ENCODE measurements at places on chromosomes 7 and 10.

- no peak for DNase-seq
Measured at GRCh38 chr10:78600740-78601139, 468.0 kb upstream of the ZMIZ1 start.

GRCh38 chr10:606762-607544 lies 82.5 kb downstream of the DIP2C start:
- DNase-seq: no peak

DNA sequence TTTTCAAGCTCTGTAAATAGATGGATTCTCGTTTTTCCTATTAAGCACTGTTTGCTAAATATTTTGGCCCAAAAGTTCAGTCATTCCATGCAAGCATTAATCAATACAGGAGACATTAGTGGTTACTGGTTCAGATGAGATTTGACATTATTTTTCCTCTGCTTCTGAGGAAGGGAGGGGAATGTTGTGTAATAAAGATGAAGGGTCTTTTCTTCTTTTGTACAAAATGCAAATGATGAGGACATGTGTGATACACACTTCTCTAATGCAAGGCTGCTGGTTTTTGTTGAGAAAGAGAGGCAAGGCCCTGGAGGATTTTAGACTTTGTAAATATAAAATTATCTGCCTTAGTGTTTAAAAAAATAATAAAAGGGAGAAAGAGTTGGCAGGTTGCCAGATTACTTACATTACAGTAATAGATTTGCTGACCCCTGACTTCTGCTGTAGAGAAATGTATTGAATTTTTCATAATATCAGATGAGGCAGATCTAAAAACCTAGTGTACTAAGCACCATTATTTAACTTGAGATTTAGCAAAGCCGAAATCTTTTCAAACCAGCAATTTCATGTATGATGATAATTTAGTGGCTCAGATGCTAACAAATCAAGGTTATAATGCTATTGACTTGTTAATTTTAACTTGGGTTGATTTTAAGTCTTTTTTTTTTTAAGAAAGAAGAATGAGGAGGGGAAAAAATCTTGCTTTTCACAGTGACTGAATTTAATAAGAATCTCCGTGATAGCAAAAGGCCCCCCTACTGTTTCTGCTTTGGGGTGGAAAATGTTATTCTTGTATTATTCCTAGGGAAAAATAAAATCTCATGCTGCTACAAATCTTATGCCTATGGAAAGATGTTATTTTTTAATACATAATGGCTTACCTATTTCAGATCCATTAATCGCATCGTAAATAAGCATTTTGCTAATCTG lies 180.1 kb downstream of the ARID5B start:
- no peak for DNase-seq

DNA sequence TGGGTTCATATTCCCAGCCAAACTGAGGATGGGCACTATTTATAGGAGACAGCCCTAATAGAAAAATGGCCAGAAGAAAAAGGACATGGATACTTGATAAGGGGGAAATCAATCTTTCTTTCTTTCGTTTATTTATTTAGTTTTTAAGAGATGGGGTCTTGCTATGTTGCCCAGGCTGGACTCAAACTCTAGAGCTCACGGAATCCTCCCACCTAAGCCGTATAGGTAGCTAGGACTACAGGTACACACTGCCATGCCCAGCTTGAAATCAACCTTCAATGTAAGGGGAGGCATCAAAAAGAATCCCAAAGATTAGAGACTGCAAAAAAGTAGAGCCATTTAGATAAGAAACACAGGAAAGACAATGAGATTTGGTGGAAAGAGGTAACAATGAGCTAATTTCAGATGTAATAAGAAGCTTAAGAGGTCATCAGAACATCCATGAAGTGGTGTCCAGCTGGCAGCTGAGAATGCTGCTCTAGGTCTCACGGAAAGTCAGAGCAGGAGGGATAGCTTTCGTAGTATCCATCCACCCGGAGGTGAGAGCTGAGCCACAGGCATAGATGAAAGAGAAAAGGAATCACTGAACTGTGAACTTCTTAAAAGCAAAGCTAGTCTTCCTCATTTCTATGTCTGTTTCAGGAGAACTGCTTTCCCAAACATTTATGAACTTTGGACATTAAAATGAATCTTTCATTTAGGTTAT lies 10.5 kb upstream of the ABLIM1 start:
- no peak for DNase-seq

DNA sequence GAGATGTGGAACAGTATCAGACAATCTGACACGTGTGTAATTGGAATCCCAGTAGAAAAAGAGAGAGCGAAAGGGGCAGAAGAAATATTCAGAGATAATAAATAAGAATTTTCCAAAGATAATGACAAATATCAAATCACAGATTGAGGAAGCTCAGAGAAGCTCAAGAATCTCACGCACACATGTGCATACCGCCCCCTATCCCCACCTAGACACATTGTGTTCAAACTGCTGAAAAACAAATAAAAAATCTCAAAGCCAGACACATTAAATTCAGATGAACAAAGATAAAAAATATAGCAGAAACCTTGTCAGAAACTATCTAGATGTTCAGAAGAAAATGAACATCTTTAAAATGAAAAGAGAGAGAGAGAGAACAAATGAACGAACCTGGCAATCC lies 17.2 kb downstream of the SFR1 start:
- no peak for DNase-seq

DNA sequence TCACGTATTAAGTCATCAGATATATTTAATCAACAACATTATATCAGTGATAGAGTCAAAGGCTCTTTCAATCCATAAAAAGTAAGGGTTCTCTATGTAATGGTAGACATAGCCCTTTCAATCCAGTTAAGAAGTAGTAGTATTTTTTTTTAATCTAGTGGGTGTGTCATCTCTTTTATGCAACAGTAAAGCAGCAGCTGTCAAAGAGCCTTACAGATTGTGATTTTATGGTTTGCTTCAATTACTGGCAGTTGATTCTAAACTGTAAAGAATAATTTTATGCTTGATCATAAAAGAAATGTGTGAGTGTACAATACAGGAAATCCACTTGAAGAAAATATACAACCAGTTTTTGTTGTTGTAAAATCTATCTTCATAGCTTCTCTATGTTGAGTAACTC lies 902.6 kb upstream of the MBL2 start:
- no peak for DNase-seq

- DNase-seq: no peak
Measured at GRCh38 chr7:158085741-158086695, 501.6 kb downstream of the PTPRN2 start.

DNA sequence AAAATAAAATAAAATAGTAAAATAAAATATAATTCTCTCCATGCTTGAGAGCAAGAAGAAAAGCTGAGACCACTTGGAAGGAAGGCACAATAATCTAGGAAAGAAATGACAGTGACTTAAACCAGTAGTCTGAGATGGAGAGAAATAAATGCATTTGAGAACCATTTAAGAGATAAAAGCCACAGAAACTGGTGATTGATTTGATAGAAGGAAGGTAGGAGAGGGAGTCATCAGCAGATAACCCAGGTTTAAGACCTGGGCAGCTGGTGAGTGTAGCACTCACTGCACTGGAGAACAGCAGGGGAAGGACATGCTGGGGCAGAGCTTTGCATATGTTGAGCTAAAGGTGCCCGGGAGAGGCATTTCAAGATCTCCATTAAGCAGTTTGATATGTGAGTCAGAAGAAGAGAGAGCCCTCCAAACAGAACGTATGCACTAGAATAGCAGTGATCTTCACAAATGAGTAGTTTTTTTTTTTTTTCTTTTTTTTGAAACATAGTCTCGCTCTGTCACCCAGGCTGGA lies 268.0 kb downstream of the DYNC1I1 start:
- DNase-seq: no peak

DNA sequence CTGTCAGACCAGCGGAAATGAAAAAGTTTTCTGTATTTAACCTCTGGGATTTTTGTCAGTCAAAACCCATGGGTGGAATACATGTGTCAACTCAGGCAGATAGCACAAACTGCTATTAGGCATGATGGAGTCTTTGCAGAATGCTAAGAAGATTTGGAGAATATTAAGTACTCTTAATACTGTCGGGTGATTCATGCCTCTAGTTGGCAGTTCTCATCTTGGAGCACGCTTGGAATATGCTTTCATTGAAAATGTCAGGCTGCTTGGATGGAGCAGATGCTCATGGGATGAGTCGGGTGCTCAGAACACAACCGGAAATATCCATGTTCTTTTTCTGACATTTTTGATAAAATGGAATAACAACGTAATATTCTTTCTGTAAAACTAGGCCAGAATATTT lies 27.6 kb upstream of the PRKG1 start:
- no peak for DNase-seq

DNA sequence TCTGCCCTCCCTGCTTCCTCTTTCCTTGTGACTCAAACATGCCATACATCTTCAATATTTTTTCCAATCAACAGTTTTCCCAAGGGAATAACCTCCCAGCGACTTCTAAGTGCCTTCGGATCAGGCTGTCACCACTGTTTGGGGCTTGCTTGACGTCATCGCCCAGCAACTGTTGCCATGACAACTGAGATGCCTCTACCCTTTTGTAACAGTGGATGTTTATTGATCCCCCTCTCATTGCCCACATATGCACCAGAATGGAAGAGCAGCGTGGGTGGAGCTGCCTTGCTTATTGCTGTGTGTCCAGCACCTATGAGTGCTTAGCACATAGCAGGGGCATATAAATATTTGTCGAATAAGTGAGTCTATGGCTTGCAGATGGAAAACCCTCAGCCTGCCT lies 14.4 kb downstream of the FFAR4 start:
- DNase-seq: no peak

- DNase-seq: no peak
Measured at GRCh38 chr7:2924866-2925840, 81.0 kb upstream of the GNA12 start.
